ENCODE measurements at places on chromosomes 1 and 21.

GRCh38 chr21:35963920-35964451 is 96.3 kb downstream of the SETD4 start:
- peaks cover 5% of the 10 kb centered on the region for H3K4me1 ChIP-seq
- H3K27me3 ChIP-seq, result peaks cover 63% of the 10 kb centered on the region
- no peaks in the 10 kb centered on the region for H3K36me3 ChIP-seq
- no peak for DNase-seq
- H3K27ac ChIP-seq, result no peak overlapping the region

GRCh38 chr1:239810061-239810481 is 281.6 kb upstream of the FMN2 start:
- no peak overlapping the region for H3K27ac ChIP-seq
- DNase-seq, result no peak
- no peaks in the 10 kb centered on the region for H3K36me3 ChIP-seq
- H3K27me3 ChIP-seq, result no peaks in the 10 kb centered on the region
- no peak overlapping the region for H3K4me3 ChIP-seq
- H3K4me1 ChIP-seq, result peaks cover 13% of the 10 kb centered on the region

DNA sequence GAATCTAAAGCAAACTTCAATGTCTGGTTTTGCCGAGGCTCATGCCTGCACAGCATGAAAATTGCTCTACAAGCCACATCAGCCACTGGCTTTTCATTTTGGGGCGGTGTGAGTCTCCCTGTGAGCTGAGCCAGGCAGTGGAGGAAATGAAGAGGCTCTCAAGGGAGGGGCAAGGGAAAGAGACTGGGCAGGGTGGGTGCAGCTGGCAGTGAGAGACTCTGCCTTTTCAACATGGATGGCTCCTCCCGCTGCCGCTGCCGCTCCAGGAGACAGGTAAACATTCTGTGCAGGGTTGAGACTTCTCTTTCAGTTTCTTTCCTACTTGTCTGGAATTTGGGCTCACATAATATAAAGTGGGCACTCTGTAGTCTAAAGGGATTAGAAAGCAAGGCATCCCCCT is 11.3 kb upstream of the CTSE start:
- H3K4me3 ChIP-seq, result peak overlapping the region; percentile 48
- DNase-seq, result no peak
- peaks cover 29% of the 10 kb centered on the region for H3K27me3 ChIP-seq
- peaks cover 8% of the 10 kb centered on the region for H3K4me1 ChIP-seq

DNA sequence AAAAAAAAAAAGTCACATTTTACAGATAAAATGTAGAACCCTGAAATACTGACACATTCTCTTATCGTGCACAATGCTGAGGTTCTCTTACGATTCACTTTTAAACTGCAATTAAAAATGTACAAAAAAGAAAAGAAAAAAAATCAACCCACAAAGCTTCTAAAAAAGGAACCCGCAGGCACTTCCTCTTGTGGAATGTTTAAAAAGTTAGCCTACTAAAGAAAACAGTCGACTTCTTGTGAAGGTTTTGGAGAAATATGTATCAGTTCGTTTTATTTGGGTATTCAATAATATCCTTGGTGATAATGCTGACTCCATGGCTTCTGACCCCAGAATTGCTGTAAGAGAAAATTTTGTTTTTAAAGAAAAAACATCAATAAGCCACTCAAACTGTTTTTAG is 10.2 kb downstream of the HNRNPU start:
- peaks cover 61% of the 10 kb centered on the region for H3K4me1 ChIP-seq
- H3K36me3 ChIP-seq, result peaks cover 77% of the 10 kb centered on the region
- H3K4me3 ChIP-seq, result peak overlapping the region; percentile 14
- DNase-seq, result no peak
- H3K27me3 ChIP-seq, result no peaks in the 10 kb centered on the region

- DNase-seq, result no peak
- H3K27ac ChIP-seq, result no peak overlapping the region
- H3K27me3 ChIP-seq, result no peaks in the 10 kb centered on the region
- H3K4me3 ChIP-seq, result no peak overlapping the region
Observed at GRCh38 chr1:247429496-247429895, 13.5 kb downstream of the NLRP3 start.

DNA sequence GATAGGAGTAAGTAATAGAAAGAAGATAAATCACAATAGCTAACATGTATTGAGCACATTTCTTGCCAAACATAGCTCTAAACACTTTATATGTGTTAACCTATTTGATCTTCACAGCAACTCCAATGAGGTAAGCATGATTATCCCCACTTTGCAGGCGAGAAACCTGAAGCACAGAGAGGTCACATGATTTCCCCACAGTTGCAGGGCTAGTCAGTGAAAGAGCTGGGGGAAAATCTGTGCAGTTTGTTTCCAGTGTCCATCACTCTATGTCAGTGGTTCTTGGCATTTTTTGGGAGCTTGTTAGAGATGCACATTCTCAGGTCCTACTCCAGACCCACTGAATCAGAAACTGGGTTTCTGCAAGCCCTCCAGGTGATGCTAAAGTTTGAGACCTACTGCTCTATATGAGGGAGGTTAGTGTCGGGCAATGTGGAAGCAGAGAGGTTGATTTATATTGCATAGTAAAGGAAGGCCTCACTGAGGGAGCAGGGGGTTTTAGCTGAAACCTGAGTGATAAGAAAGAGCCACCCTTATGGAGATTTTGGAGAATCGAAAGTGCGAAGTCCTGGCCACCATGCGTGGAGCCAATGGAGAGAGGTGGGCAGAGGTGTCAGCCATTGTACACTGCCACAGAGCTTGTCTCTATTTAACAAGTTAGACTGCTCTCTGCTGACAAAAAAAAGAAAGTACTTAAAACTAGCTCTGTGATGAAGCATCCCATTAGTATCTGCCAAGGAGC is 20.9 kb downstream of the MCOLN3 start:
- no peaks in the 10 kb centered on the region for H3K27me3 ChIP-seq
- DNase-seq, result peak; percentile 37
- H3K4me1 ChIP-seq, result peaks cover 11% of the 10 kb centered on the region
- H3K36me3 ChIP-seq, result no peaks in the 10 kb centered on the region
- peak overlapping the region; percentile 84 for H3K27ac ChIP-seq
- H3K4me3 ChIP-seq, result peak overlapping the region; percentile 73

- DNase-seq, result no peak
- no peak overlapping the region for H3K4me3 ChIP-seq
- H3K27me3 ChIP-seq, result no peaks in the 10 kb centered on the region
- no peak overlapping the region for H3K27ac ChIP-seq
- no peaks in the 10 kb centered on the region for H3K4me1 ChIP-seq
Observed at GRCh38 chr1:232012773-232013386, 386.3 kb downstream of the DISC1 start.

DNA sequence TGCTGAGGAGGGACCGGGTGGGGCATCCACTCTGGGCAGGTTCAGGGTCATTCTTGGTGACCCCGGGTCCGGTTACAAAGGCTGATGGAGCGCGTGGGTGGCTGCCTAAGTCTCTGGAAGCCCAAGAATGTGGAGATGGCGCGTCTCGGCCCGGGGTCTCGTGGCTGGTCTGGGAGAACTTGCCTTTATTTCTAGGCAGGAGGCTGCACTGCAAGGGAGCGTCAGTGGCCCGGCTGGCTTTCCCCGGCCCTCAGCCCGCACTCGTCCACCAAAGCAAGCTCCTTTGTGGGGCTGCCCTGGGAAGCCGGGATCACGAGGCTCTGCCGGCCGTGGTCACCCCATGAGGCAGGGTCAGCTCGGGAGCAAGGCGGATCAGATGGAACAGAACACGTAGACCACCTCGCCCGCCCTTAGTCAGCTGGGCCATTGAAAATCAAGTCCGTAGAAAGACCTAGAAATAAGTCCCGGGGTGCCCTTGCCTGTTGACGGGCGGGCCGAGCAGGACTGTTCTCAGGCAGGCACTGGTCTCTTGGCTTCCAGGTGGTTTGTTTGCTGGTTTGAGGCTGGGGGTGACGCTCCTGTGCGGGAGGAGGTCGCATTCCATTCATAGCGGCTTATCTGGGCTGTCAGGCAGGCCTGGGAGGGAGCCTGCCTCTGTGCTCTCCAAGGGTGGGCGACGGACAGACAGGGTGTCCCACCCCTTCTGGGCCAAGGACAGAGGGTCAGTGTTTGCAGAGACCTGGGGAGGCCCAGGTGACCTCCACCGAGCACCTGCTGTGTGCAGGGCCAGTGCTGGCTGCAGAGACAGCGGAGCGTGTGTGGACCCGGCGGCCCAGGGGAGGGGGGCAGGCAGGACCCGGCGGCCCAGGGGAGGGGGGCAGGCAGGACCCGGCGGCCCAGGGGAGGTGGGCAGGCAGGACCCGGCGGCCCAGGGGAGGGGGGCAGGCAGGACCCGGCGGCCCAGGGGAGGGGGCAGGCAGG is 25.8 kb downstream of the COL18A1 start:
- H3K36me3 ChIP-seq, result no peaks in the 10 kb centered on the region
- DNase-seq, result no peak

- no peak for DNase-seq
- no peaks in the 10 kb centered on the region for H3K27me3 ChIP-seq
- no peak overlapping the region for H3K4me3 ChIP-seq
- H3K4me1 ChIP-seq, result no peaks in the 10 kb centered on the region
Observed at GRCh38 chr1:58476179-58476578, 70.3 kb downstream of the OMA1 start.

GRCh38 chr1:92923664-92924063 is 37.6 kb downstream of the DIPK1A start:
- H3K36me3 ChIP-seq, result peaks cover 11% of the 10 kb centered on the region
- H3K4me1 ChIP-seq, result peaks cover 15% of the 10 kb centered on the region
- no peak overlapping the region for H3K27ac ChIP-seq
- DNase-seq, result no peak

GRCh38 chr1:44029260-44029910 is 1.9 kb downstream of the SLC6A9 start:
- H3K4me3 ChIP-seq, result peak overlapping the region; percentile 83
- peaks cover 16% of the 10 kb centered on the region for H3K4me1 ChIP-seq

DNA sequence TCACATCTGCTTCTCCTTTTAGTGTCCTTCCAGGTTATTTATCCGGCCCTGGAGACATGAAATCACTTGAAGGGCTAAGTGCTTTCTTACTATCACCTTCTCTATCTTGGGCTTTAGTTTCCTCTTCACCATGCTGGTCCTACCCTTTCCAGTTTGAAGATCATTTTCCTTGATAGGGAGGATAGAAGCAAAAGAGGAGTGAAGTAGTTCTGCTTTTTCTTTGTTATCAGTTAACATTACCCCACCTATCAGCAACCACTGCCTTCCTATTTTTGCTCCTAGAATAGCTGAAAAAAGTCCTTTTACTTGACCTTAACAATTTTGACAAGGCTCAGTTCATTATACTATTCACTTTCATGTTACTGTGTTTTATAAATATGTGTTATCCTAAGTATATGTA is 19.4 kb downstream of the RGL1 start:
- H3K27ac ChIP-seq, result no peak overlapping the region
- no peaks in the 10 kb centered on the region for H3K36me3 ChIP-seq
- no peaks in the 10 kb centered on the region for H3K27me3 ChIP-seq
- no peaks in the 10 kb centered on the region for H3K4me1 ChIP-seq
- no peak overlapping the region for H3K4me3 ChIP-seq

GRCh38 chr1:180508725-180509097 is 6.3 kb upstream of the ACBD6 start:
- peaks cover 26% of the 10 kb centered on the region for H3K27me3 ChIP-seq
- no peaks in the 10 kb centered on the region for H3K36me3 ChIP-seq
- no peak overlapping the region for H3K4me3 ChIP-seq
- peaks cover under 1% of the 10 kb centered on the region for H3K4me1 ChIP-seq
- no peak for DNase-seq

DNA sequence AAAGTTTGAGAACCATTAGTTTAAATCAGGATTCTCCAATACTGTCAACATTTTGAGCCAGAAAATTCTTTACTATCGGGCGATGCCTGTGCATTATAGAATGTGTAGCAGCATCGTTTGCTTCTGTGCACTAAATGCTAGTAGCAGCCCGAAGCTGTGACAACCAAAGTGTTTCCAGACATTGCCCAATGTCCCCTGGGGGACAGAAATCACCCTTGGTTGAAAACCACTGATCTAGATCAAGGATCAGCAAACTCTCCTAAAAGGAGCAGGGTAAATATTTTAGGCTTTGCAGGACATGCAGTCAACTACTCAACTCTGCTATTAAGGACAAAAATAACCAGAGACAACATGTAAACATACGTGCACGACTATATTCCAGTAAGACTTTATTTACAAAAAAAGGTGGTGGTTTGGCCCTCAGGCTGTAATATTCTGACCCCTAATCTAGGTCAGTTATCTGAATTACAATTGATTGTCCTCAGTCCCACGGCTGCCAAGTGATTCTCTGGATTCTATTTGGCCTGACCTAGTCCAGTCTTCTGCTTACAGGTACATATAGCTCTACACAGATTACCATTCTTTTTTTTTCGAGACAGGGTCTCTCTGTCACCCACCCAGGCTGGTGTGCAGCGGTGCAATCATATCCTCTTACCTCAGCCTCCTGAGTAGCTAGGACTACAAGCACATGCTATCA is 10.6 kb downstream of the FAF1 start:
- H3K4me1 ChIP-seq, result peaks cover 38% of the 10 kb centered on the region
- H3K27ac ChIP-seq, result no peak overlapping the region
- H3K36me3 ChIP-seq, result peaks cover 2% of the 10 kb centered on the region
- no peaks in the 10 kb centered on the region for H3K27me3 ChIP-seq
- H3K4me3 ChIP-seq, result no peak overlapping the region

GRCh38 chr21:17777072-17777765 is 41.9 kb downstream of the C21orf91 start:
- no peak overlapping the region for H3K4me3 ChIP-seq
- no peak for DNase-seq
- H3K27ac ChIP-seq, result no peak overlapping the region
- peaks cover 48% of the 10 kb centered on the region for H3K4me1 ChIP-seq
- peaks cover 8% of the 10 kb centered on the region for H3K36me3 ChIP-seq

GRCh38 chr21:38925923-38926322 is 120.2 kb downstream of the ETS2 start:
- peaks cover 63% of the 10 kb centered on the region for H3K27me3 ChIP-seq
- H3K27ac ChIP-seq, result no peak overlapping the region
- no peaks in the 10 kb centered on the region for H3K4me1 ChIP-seq
- H3K4me3 ChIP-seq, result no peak overlapping the region
- no peak for DNase-seq

GRCh38 chr1:181577475-181577874 is 94.2 kb downstream of the CACNA1E start:
- H3K27me3 ChIP-seq, result peaks cover 37% of the 10 kb centered on the region
- H3K36me3 ChIP-seq, result no peaks in the 10 kb centered on the region
- DNase-seq, result no peak
- H3K27ac ChIP-seq, result no peak overlapping the region

- peaks cover 47% of the 10 kb centered on the region for H3K27me3 ChIP-seq
- H3K4me1 ChIP-seq, result no peaks in the 10 kb centered on the region
- no peak overlapping the region for H3K27ac ChIP-seq
Observed at GRCh38 chr1:157241185-157241538, 103.0 kb upstream of the ETV3 start.

GRCh38 chr1:1050577-1051052 is 23.5 kb downstream of the RNF223 start:
- no peak overlapping the region for H3K4me3 ChIP-seq
- H3K27me3 ChIP-seq, result no peaks in the 10 kb centered on the region
- no peaks in the 10 kb centered on the region for H3K4me1 ChIP-seq

- H3K4me3 ChIP-seq, result no peak overlapping the region
- no peaks in the 10 kb centered on the region for H3K4me1 ChIP-seq
- H3K27me3 ChIP-seq, result peaks cover 16% of the 10 kb centered on the region
- DNase-seq, result no peak
- H3K27ac ChIP-seq, result no peak overlapping the region
Observed at GRCh38 chr1:63012339-63012738, 228.4 kb downstream of the ATG4C start.

GRCh38 chr1:173137107-173137706 is 69.9 kb downstream of the TNFSF4 start:
- no peak overlapping the region for H3K27ac ChIP-seq
- no peak overlapping the region for H3K4me3 ChIP-seq
- peaks cover 14% of the 10 kb centered on the region for H3K27me3 ChIP-seq
- no peaks in the 10 kb centered on the region for H3K36me3 ChIP-seq
- DNase-seq, result no peak
